ENCODE measurements at places on chromosomes 12 and 14.

- DNase-seq, result peak; percentile 93
Measured at GRCh38 chr12:113030875-113031525, 25.5 kb upstream of the DTX1 start.

- no peak for DNase-seq
Measured at GRCh38 chr12:20125276-20125798, 243.0 kb upstream of the PDE3A start.

DNA sequence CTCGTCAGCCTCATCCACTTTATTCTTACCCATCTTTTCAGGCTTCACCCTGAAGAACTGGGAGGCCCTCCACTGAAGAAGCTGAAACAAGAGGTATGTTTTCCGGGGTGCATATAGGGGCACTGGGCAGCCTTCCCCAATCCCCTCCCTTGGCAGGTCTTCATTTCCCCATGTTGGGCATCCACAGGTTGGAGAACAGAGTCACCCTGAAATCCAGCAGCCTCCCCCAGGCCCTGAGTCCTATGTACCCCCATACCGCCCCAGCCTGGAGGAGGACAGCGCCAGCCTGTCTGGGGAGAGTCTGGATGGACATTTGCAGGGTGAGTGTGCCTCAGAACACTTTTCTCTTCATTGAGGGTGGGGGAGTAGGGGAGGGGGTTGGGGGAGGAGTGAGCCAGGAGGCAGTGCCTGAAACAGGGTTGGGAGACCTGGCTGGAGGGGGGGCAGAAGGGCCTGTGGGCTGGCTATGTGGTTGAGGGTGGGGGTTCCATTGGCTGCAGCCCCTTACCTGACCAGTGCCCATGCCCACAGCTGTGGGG lies 4.0 kb downstream of the NAB2 start:
- DNase-seq, result no peak

DNA sequence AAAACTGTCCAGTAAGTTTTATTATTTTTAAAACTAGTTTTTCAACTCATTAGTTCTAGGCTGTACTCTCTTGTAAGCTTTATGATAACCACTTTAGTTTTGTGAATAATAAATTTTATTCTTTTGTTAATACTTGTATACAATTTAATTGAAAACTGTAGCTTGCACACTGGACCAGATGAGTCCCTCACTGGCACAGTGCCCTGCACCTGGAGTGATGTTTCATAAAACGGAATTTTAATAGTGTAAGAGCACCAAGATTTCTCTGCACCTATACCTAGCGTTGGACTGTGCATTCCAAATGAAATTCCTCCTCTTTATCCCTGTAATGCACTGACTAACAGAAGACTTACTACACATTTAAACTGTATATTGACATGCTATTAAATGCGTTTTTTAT lies 80.8 kb downstream of the PRIMA1 start:
- no peak for DNase-seq

DNA sequence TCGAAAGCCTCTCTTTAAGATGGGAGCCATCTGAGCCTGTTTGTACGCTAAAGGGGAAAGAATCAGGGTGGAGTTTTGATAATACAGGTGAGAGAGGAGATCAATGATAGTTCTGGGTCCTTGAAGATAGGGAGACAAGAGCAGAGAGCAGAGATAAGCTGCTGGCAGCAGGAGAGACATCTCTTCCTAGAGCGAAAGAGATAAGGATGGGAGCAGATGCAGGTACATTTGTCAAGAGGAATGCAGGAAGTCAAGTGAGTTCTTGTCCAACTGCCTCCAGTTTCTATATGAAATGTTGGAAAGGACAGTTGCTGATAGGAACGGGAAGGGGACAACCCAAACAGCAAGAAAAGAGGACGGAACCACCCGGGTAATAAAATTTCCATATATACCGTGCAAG lies 24.7 kb upstream of the HIF1A start:
- DNase-seq, result no peak
